ENCODE measurements at places on chromosomes 3 and 15.

DNA sequence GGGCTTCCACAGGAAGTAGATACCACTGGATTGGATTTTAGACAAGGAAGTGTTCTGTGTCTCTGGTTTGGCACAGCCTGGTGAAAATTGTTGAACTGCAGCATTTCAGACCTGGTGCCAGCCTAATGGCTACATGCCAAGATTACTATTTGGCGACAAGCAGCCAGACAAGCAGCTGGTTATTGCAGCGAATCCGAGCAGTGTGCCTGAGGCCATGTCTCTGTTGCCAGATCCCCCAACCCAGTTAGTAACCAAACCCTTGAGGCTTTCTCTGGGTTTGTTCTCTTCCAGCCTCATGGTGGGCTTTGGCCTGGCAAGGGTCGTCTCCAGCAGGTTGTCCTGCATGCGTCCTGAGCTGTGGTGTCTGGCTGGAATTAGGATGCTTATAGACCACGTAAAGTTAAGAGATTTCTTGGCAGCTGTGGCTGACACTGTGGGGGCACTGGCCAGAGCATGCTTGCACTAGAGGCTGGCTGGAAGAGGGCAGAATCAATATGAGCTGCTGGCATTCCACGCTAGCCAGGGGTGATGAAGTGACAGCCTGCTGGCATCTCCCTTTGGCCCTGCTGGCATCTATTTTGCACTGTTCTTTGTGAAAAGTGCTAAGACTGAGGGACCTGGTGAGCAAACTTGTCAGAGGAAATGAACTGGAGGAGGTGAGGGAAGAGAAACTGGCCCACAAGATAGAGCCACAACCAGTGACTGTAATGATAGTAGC lies 172.6 kb downstream of the RBMS3 start:
- no peak for DNase-seq

- no peak for DNase-seq
These were observed 88.4 kb downstream of the LMLN start for GRCh38 chr3:198048445-198048844.

DNA sequence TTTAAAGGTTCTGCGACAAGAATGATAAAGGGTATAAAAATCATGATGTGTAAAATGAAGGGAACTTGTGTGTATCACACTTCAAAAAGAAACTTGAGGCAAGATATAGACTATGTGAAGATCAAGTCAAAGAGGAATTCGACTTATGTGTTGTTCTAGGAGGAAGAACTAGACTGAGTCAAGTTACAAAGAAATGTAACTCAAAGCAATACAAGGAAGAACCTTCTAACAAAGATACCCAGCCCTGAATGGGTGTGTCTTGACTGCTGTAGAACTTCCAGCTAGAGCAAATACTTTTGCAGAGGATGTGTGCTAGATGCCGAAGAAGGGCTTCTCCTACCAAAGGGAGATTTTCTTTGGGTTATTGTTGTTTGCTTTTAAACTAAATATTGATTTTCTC lies 2.4 kb downstream of the SLC49A4 start:
- no peak for DNase-seq

- DNase-seq: no peak
These were observed 33.0 kb downstream of the KY start for GRCh38 chr3:134617608-134618477.

DNA sequence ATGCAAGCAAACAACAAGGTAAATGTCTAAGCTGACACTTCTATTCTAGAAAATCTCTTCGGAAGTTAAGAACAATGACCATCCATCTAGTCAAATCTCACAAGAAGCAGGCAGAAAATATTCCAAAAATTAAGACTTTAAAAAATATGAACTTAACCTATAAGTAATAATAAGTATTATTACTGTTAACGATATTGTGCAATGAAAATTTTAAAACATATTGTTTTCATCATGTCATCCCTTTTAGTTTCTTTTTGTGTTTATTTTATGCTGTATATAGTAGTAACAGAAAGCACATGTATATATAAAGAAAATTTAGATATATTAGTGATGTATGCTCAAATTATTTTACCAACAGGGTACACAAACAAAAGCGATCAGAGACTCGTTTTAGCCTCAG lies 4.1 kb downstream of the HDGFL3 start:
- no peak for DNase-seq

- DNase-seq: no peak
These were observed 36.6 kb downstream of the OSTN start for GRCh38 chr3:191235331-191236314.

- no peak for DNase-seq
These were observed 68.4 kb downstream of the MINDY2 start for GRCh38 chr15:58839485-58839884.

- DNase-seq: no peak
These were observed 59.7 kb upstream of the SIAH2 start for GRCh38 chr3:150822636-150823035.

DNA sequence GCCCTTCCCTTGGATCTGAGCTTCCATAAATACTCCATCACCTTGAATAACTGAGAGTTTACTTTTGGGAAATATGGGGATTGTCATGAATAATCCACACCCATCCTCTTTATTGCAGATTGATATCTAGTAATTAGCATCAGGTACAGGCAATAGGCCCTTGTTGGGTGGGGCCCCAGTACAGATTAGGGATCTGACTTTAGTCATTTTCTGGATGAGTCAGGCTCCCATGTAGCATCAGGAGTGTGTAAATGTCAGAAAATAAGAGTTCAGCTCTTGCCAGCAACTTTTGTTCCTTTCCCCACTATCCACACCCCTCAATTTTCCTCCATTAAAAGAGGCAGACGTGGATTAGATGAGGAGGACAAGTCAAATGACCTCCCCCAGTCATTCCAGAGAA lies 17.7 kb upstream of the SNRK start:
- DNase-seq: no peak

GRCh38 chr3:127632035-127632820 lies 3.2 kb downstream of the PODXL2 start:
- DNase-seq: no peak

- DNase-seq: no peak
These were observed 113.5 kb downstream of the RAP2B start for GRCh38 chr3:153275514-153275913.

GRCh38 chr15:85282504-85283115 lies 97.8 kb upstream of the AKAP13 start:
- no peak for DNase-seq

DNA sequence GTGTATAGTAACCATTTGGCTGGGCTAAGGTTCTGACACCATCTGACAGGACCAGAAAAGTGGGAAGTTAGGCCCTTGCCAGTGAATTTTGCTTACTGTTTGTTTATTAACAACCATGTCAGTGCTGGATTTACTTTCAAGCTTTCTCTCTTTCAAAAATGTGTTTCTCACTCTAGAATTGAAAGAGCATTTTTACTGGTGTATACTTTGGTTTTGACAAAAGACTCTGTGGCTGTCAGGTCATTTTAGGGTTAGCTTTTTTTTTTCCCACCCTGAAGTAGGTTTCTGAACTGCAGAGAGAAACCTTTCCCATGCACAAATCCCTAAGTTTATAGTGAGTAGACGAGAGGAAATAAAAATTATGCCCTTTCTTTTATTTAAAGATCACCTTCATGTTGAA lies 230.0 kb upstream of the TBC1D5 start:
- no peak for DNase-seq

- no peak for DNase-seq
These were observed 41.2 kb downstream of the TM2D3 start for GRCh38 chr15:101611007-101611406.

GRCh38 chr3:157313186-157313585 lies 123.5 kb upstream of the PTX3 start:
- DNase-seq: no peak

DNA sequence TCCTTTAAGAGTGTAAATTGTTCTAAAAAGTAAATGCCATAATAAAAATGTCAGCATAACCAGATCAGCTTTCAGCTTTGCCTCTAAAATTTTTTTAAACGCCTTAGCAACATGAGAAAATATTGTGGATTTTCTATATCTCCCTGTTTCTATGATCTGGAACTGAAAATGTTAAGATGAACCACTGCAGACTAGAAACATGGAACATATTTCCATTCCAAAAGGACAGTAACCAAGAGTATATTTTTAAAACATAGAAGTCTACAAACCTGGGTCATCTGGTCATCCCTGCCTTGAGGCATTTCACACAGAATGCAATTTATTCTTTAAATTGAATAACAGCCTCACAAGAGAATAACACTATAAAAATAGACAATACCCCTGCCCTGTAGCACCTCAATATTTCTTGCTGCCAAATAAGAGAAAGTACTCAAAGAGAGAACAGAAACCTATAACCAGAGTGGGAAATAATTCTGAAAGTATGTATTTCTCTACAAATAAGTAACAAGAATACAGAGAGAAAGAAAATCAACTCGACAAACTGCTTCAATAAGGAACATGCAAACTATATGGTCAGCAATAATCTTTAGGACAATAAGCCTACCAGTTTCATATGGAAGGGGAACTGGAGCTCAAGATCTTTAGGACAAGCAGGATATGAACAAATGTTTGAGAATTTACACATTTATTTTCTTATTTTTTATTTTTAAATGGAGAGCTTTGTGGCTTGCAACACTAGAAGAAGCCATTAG lies 949.0 kb downstream of the EPHA3 start:
- no peak for DNase-seq

DNA sequence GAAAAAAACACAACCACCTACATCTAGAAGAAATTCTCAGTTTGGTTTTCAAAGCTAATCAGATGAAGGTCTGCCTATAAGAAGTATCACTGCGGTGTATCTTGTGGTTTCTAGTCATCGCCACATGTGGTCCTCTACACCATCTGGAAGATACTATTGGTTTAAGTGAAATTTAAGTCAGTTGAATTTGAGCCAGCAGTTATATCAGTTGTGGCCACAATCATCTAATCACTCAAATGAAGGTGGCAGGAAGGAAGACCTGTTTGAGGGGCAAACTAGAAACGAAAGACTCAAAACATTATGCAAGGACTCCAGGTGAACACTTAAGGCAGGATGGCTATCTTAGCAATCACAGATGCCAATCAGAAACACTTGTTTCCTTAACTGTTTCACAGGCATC lies 48.7 kb downstream of the ETV5 start:
- DNase-seq: no peak

- DNase-seq: no peak
These were observed 18.6 kb downstream of the PDIA5 start for GRCh38 chr3:123085293-123085931.

- no peak for DNase-seq
These were observed 313.2 kb downstream of the POLQ start for GRCh38 chr3:121232309-121233225.

GRCh38 chr3:110815008-110815583 lies 256.5 kb upstream of the NECTIN3 start:
- DNase-seq: no peak

- DNase-seq: no peak
These were observed 1.6 kb upstream of the GCNT3 start for GRCh38 chr15:59609730-59610712.

GRCh38 chr3:146227486-146227885 lies 23.4 kb downstream of the PLSCR4 start:
- no peak for DNase-seq

DNA sequence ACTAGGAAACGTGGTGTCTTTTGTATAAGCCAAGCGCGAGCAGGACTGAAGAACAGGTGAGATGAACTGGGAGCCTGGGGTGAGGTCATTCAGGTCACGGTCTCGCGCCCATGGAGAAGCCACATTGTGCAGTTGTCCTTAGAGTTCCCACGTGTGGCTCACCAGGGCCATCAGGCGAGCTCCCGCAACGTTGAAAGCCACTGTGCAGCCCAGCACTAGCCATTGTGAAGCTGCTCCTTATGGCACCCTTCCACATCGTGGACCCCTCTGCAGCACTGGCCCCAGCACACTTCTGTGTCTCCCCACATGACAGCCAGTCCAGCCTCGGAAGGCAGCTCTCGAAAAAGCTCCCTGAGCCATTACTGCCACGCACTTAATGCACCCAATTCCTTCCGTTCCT lies 7.6 kb upstream of the APBA2 start:
- no peak for DNase-seq

GRCh38 chr15:77823736-77824135 lies 191.0 kb upstream of the LINGO1 start:
- no peak for DNase-seq

GRCh38 chr3:148792516-148792915 lies 35.1 kb upstream of the CPB1 start:
- DNase-seq: no peak

DNA sequence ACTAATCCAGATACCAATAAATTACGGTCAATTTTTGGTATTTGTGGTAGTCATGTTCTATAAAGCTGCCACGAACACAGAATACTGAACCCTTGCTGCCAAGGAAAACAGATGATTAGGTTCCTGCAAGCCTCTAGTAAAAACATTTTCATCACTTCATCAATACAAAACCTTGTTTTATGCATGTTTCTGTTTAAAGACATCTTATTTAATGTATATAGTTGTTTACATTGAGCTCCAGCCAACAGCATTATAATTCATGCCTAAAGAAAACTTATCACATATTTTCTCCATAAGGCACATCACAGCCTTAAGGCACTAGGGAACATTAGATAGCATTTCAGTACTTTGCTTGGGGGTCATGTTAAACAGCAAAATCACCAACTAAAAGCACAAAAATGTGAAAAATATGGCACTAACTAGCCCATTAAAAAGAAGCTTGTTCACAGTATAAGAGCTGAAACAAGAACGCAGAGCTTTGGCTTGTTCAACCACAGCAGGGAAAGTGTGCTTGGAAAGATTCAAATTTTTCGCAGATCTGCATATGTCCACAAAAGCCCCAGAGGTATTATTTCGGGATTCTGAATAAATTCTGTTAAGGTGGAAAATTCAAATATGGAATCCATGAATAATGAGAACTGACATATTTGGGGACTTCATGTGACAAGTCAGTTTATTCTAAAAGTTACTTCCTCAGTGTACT lies 27.7 kb downstream of the POLQ start:
- no peak for DNase-seq
